ENCODE measurements at places on chromosomes 12 and 14.

DNA sequence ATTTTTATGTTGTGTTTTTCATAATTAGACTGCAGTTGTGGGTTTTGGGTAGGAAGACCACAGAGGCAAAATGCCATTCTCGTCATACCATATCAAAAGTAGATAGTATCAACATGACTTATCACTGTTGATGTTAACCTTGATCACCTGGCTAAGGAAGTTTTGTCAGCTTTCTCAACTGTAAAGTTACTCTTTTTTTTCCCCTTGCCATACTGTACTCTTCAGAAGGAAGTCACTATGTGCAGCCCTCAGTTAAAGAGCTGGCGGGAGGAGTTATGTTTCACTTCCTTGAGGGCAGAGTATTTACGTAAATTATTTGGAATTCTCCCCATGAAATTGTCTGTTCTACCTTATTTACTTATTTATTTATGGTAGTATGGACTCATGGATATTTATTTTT lies 78.7 kb downstream of the PRORP start:
- DNase-seq, result peak; percentile 5

GRCh38 chr14:95608637-95609235 lies 73.9 kb downstream of the GLRX5 start:
- no peak for DNase-seq

- no peak for DNase-seq
Measured at GRCh38 chr14:104526723-104527645, 52.6 kb upstream of the C14orf180 start.

GRCh38 chr12:49366652-49367380 lies 446 bp upstream of the SPATS2 start:
- DNase-seq, result peak; percentile 98

- no peak for DNase-seq
Measured at GRCh38 chr14:102490456-102490855, 19.1 kb downstream of the ANKRD9 start.

DNA sequence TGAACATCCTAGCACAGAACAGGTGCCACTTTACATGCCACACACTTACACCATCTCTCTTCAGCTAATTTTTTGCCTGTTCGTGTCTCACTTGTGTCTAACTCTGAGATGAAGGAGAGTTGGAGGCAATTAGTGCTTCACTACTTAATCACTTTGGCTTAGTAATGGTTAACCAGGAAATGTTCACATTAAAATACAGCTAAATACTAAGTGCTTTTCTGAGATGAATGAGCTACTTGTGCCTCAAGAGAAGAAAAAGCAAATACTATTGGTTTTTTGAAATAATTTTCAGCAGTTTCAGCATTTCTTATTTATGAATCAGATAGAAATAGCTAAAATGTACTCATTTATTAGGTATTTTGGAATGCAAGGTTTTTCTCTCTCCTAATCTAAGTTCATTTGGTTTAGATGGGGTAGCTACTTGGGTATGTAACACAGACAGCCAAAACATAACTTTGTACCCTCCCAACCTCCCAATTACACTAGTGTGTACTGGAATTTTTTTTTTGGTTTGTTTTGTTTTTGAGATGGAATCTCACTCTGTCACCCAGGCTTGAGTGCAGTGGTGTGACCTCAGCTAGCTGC lies 1474.1 kb upstream of the SEL1L start:
- DNase-seq, result no peak

GRCh38 chr12:31859232-31859977 lies 99.8 kb upstream of the RESF1 start:
- peak; percentile 76 for DNase-seq

- no peak for DNase-seq
Measured at GRCh38 chr14:72254202-72254936, 322.1 kb downstream of the RGS6 start.

DNA sequence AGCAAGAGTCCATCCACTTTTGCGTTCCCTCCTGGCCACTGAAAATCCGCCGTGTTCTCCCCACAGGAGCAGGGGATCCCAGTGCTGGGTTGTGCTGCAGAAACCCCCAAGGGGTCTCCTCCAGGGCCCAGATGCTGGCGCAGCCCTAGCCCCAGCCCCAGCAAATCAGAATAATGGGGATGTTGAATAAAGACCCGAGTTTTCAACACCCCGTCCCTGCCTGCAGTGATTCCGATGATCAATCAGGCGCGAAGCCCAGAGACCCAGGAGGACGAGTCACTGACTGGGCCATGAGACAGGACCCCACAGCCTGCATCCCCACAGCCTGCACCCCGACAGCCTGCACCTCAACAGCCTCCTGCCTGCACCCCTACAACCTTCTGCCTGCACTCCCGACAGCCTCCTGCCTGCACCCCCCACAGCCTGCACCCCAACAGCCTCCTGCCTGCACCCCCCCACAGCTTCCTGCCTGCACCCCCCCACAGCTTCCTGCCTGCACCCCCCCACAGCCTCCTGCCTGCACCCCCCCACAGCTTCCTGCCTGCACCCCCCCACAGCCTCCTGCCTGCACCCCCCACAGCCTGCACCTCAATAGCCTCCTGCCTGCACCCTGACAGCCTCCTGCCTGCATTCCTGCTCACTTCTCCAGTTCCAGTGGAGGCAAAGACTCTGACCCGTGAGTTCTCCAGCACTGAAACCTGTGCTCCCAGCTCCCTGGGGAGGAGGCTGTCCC lies 37.2 kb downstream of the TNFAIP2 start:
- DNase-seq, result no peak

DNA sequence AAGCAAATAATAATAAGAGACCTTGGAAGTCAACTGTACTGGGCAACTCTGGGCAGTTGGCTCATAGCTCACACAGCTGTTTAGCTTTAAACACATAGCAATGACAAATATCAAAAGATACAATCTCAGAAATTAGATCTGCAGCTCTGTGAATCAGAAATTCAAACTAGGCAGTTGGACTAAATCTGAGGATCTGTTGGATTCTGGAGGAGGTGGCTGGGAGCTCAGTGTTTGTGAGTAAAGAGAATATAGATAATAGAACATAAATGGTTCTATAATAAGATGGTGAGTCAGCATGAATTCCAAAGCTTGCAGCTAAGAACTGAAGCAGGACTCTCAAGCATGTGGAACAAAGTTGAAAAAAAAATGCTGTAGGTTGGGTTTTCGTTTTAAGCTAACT lies 1949.4 kb upstream of the SEL1L start:
- DNase-seq, result no peak

All from GM12865 (cell line).